WTC11 (cell line): ENCODE measurements at places on chromosomes 12 and 14.

DNA sequence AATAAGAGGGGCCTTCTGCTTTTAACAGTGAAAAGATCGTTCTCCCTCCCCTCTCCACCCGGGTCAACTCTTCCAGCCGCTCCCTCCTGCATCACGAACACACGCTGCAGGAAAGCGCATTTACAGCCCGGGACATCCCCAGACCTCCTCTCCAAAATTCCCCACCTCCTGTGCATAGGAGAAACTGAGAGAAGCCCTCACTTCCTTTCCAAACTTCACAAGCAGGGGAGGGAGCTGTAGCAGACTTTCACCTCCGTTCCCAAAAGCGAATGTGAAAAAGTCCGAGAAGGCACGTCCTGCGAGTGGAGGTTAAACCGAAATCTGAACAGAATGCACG lies 513 bp downstream of the BCAT1 start:
- no peak for DNase-seq

- no peak for DNase-seq
Observed at GRCh38 chr12:57551637-57552305, 1.9 kb downstream of the KIF5A start.

GRCh38 chr12:120820884-120821510 lies 83.2 kb downstream of the SPPL3 start:
- DNase-seq: no peak

DNA sequence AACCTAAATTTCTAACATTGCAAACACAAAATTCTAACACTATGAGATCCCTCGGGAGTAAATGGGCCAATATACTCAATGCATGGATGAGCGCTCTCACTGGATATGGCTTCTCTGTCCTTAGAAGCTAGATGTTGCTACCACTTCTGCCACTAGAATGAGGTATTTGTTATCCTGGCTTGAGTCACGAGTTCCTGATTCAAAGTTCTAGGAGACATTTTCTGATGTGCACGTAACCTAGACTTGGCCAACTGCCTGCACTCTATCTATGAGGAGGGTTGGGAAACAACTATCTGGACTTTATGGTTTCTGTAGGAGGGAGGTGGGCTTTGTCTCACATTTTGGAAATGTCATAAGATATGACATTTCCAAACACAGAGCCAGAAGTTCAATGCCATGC lies 37.6 kb downstream of the FERMT2 start:
- DNase-seq: no peak

DNA sequence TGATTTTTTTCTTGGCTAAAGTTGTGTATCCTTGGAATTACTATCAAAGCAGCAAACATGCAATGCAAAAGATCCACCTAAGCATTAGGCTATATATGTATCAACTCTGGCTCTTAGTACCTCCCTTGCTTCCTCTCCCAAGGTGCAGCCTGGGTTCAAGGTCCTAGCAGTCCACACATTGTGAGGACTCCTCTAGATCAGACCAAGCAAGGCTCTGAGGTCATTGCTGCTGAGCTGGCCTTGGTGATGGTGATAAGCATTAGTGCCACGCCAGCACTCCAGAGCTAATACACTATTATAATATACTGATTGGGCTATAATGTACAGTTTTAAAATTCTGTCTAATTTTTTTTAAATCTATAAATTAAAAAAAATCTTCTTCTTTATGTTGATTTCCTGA lies 196.9 kb upstream of the BTG1 start:
- no peak for DNase-seq

GRCh38 chr12:122986258-122986871 lies 5.9 kb downstream of the ARL6IP4 start:
- DNase-seq: no peak

DNA sequence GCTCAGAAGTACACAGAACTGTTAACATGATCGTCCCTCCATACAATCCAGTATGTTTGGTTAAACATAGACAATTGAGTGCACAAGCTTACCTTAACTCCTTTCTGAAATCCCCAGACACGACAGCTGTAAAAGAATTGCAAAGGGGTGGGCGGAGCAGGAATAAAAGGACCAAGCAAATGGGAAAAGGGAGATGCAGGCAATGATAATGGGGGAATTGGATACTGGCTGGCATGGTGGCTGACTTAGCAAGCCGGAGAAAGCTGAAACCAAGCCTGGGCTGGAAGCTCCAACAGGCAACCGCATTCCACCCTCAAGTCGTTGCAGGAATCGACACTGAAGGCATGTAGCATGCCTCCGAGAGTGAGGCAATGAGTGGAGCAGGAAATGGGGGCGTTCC lies 96.8 kb upstream of the TMEM132C start:
- DNase-seq: no peak

DNA sequence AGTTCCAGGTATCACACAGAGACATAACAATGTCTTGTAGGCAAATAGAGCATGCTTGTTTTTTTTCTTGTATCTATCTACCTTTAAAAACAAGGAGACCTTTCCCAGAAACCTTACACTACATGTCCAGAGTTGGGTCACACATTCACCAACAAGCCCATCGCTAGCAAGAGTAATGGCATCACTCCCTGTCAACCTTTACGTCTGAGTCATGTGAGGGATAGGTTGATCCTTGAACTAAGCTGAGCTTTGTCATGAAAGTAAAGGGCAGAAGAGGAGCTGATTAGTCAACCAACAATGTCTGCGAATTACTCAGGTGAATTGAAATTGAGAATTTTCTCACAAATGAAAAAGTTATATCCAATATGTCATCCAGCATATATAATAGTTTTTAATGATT lies 219.4 kb downstream of the CNTN1 start:
- DNase-seq: no peak

GRCh38 chr12:72323881-72324280 lies 51.7 kb downstream of the TRHDE start:
- no peak for DNase-seq

GRCh38 chr12:112349431-112349830 lies 32.8 kb downstream of the HECTD4 start:
- no peak for DNase-seq

DNA sequence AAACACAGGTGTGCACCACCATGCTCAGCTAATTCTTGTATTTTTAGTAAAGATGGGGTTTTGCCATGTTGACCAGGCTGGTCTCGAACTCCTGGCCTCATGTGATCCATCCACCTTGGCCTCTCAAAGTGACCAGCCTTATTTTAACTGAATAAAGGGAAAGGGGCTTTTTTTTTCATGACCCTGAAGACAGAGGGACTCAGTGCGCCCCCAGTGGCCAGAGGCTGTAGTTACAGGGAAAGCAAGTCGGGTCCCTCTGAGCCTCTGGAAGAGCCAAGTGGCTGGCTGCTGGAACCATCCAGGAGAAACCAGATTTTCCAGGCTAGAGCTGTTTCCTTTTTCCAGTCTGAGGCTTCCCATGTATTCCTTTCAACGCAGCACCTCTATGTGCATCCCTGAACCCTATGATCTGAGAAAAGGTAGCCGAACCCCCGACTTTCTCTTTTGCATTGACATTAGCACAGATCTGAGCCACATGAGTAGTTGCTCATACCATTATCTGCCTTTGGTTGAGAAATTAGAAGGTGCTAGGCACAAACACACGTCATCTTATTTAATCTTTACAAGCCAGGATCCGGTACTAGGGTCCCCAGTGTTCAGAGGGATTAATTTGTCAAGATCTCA lies 342.7 kb downstream of the CACNA1C start:
- peak; percentile 85 for DNase-seq

GRCh38 chr12:106942775-106943174 lies 12.9 kb upstream of the TMEM263 start:
- DNase-seq: no peak

GRCh38 chr12:13141686-13142085 lies 38.2 kb upstream of the GSG1 start:
- no peak for DNase-seq

GRCh38 chr12:128387811-128388422 lies 120.9 kb downstream of the TMEM132C start:
- no peak for DNase-seq

- DNase-seq: no peak
Observed at GRCh38 chr14:93926245-93926872, 785 bp upstream of the FAM181A start.

DNA sequence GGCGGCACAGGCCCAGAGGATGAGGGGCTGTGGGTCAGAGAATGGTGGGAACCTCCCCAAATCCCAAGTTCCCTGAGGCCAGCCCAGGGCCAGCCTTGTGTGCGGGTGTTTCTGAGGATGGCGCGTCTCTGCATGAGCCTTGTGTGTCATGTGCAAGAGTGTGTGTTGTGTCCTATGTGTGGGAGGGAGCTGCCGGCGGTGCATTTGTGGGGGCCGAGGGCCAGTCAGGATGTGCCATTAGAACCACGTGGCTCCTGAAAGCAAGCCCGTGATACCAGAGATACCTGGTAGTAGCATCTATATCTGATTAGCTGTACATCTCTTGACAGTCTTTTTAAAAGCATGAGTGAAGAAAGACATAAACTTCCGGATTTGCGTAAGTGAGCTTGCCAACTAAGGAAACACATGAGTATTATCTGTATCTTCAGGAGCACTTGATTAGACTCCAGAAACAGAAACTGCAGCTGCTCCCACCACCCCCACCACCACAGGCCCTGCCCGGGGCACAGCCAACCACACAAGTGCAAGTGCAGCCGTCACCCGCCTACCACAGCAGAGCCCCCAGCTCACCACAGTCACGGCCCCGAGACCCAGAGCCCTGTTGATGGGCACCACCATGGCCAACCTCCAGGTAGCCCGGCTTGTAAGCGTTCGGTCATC lies 19.2 kb downstream of the DDX51 start:
- no peak for DNase-seq

- no peak for DNase-seq
Observed at GRCh38 chr12:120047072-120047471, 58.0 kb downstream of the BICDL1 start.

- no peak for DNase-seq
Observed at GRCh38 chr12:122155705-122156104, 18.3 kb downstream of the IL31 start.

GRCh38 chr14:88496414-88496813 lies 58.4 kb downstream of the PTPN21 start:
- no peak for DNase-seq

DNA sequence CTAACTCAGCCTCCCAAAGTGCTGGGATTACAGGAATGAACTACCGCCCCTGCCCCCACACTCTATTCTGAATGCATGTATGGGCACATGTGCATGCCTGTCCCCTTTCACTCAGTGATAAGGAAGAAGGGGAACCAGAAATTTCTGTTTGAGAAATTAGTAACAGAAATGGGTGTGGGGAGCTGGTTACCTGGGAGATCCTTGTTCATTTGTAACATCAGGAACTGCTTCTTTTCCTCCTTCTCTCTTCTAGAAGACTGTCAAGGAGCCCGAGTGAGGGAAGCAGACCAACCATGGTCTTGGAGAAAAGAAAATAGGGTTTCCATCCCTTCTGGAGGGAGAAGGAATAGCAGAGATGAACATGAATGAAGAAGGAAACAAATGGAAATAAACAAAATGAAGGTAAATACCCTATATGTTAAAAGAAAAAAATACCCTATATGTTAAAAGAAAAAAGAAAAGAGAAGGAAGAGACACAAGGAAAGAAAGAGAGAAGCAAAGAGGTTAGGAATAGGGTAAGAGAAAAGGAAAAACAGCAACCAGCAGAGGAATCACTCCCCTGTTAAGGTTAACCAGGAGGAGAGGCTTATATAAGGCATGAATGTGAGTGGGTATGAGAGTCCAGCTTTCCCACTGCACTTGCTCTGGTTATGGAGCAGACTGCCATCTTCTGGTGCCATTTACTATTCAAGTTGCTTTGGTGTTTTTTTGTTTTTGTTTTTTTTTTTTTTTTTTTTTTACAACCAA lies 3.3 kb downstream of the PPP1R3E start:
- DNase-seq: no peak

GRCh38 chr12:50400104-50400637 lies 514 bp upstream of the LARP4 start:
- DNase-seq: no peak

GRCh38 chr12:31715283-31715825 lies 13.5 kb downstream of the AMN1 start:
- DNase-seq: no peak

GRCh38 chr12:41981013-41981412 lies 163.7 kb downstream of the GXYLT1 start:
- no peak for DNase-seq

DNA sequence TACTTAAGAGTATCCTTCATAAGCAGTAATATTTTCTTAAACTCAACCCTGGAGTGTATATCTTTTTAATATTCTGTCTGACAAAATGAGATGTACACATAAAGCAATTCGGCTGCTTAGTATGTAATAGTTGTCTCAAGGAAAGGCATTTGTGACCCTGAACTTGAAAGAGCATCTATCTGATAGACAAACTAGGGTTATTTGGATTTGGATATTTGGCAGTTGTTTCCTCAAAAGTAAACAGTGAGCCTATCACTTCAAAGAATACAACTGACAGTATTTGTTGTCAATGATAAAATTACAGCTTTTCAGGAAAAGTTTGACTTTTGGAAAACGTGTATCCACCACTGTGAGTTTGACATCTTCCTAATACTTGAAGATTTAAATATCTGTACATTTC lies 123.4 kb downstream of the TGFB3 start:
- DNase-seq: no peak

GRCh38 chr12:106251631-106252455 lies 4.0 kb upstream of the CKAP4 start:
- no peak for DNase-seq

DNA sequence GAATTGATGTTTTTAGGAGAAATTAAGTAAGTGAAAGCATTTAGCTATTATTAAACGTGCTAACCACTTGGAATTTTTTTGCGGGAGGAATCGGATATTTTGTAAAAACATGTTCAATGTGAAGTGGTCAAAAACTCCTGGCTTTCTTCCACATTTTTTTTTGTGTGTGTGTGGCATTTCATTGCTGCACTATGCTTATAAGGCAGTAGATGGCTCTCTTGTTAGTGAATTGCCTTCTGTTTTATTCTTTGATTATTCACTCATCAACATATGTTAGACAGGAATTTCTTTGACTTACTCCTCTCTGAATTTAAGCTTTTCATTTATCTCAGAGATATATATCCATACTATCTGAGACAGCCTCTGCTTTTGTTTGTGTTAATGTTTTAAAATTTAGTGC lies 71.3 kb downstream of the DERA start:
- no peak for DNase-seq

DNA sequence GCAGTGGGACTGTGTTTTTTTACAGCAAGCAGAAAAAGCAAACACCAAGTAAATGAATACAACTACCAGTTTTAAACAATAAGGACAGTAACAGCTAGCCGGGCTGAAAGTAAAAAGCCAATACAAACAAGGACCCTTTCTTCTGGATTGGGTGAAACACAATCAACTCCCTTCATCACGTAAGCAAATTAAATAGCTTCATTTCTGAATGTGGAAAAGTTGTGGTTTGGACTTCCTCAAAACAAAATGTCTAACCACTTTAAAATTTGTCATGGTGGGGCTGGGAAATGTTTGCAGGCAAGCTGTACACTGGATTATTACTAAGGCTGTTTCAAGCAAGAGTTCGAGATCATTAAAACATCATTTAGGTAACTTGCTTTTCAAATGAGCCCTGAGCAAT lies 47.4 kb downstream of the TCHP start:
- DNase-seq: no peak

GRCh38 chr12:131603939-131604795 lies 106.7 kb upstream of the SFSWAP start:
- DNase-seq: no peak

- no peak for DNase-seq
Observed at GRCh38 chr12:120563495-120563894, 17.7 kb downstream of the POP5 start.

- DNase-seq: peak; percentile 36
Observed at GRCh38 chr12:25084816-25085215, 110.1 kb downstream of the DNAI7 start.

GRCh38 chr14:100425429-100425827 lies 102.3 kb downstream of the SLC25A47 start:
- no peak for DNase-seq
